ENCODE measurements at places on chromosomes 11 and 22.

- no peak for DNase-seq
Observed at GRCh38 chr11:17734986-17735817, 621 bp downstream of the KCNC1 start.

GRCh38 chr11:114605370-114605769 is 9.8 kb upstream of the NXPE4 start:
- no peak for DNase-seq

DNA sequence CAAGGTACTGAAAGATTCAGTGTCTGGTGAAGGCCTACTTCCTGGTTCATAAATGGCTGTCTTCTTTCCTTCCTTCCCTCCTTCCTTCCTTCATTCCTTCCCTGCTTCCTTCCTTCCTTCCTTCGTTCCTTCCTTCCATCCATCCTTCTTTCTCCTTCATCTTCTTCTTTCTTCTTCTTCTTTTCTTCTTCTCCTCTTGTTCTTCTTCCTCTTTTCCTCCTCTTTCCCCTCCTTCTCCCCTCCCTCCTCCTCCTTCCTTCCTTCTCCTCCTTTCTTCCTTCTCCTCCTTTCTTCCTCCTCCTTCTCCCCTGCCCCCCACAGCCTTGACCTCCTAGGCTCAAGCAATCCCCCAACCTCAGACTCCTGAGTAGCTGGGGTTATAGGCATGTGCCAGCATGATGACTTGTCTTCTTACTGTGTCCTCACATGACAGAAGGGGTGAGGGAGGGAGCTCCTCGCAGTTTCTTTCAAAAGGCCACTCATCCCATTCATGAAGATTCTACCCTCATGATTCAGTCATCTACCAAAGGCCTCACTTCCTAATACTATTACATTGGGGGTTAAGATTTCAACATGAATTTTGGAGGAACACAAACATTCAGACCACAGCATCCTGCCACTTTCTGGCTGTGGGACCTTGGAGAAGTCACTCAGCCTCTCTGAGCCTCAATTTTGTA is 22.6 kb upstream of the CCDC134 start:
- DNase-seq: no peak

DNA sequence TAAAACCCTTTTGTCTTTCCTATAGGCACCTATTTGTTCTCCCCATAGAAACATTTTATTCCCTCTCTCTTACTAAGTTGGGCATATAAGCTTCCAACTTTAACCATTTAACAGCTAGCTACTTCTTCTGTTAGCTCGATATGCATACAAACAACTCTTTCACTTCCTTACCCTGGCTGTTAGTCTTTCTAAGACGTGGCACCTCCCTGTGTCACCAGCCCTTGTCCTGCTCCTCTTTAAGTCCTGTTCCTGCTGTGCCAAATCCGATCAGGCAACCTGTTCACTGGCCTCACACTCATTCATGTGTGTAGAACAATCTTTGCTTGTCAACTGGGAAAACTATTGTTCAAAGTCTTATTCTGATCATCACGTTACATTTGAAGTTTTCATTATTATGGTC is 1376.1 kb upstream of the TENM4 start:
- no peak for DNase-seq

DNA sequence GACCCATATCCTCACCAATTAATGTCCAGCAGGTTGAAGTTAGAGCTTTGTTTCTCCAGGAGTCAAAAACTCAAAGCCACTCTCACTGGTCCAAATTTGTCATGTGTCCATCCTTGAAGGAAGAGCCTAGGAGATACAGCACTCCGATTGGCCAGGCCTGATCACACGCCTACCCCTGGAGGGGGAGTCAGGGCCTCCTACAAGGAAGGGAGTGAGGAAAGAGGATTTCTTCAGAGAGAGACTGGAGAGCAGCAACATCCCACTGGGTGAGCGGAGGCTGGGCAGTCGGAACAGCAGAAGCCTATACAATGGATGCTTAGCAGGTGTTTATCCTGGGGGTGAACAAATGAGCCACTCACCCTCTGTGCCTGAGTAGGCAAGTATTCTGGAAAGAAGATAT is 113.9 kb downstream of the TRIM29 start:
- no peak for DNase-seq

DNA sequence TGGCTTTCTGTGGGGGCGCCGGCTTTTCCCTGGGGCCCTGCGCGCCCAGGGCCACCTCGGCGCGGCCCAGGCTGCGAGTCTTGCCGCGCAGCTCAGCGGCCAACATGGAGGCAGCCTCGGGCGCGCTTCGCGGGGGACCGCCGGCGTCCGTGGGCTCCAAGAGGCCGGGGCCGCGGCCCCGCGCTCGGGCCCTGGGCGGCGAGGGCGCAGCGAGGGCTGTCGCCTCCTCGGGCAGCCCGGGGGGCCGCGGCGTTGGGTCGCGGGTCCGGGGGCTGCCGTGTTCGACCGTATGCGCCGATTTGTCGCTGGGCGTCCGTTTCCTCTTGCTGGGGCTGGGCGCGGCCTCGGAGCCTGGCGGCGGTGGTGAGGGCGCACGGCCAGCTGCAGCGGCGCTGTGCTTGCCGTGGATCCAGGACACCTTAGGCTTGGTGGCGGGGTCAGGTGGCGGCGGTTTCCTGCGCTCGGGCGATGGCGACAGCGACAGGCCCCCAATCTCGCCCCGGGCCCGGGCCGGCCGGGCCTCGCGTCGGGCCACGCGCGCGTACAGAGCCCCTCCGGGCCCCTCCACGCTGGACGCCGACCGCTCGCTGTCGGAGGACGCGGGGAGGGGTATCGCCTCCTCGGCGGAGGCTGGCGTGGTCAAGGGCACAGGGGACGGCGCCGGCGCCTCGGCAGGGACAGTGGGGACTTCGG is 11.9 kb downstream of the SCARF2 start:
- no peak for DNase-seq
